ENCODE measurements at places on chromosomes 6 and 20. TPM values are rescaled to one million over a fixed set of nuclear protein-coding genes. Genes with fewer than 3 reads are reported as not detected.

The CLDN20 gene
- 2.9 TPM for total RNA-seq

The SCRT2 gene
- total RNA-seq = not detected

The MUC21 gene
- not detected for total RNA-seq

The LY6G6D gene
- total RNA-seq = not detected

The HCRTR2 gene
- not detected for total RNA-seq

The TEAD3 gene
- total RNA-seq = 20.1 TPM

The FNDC1 gene
- total RNA-seq = 2.1 TPM

The IPCEF1 gene
- 1.2 TPM for total RNA-seq

The ERVFRD-1 gene
- 0.42 TPM for total RNA-seq

The SLC52A3 gene
- 0.42 TPM for total RNA-seq

The RBM12 gene
- total RNA-seq = 27.6 TPM

The DTNBP1 gene
- total RNA-seq = 17.0 TPM

The CCHCR1 gene
- total RNA-seq = 25.1 TPM

The MDFI gene
- total RNA-seq = 13.5 TPM

The HTR1E gene
- not detected for total RNA-seq

The ACSS1 gene
- total RNA-seq = 45.3 TPM

The CGAS gene
- 5.9 TPM for total RNA-seq
